Thymus (tissue), 14 donors: ENCODE measurements at places on chromosomes 4 and X.

DNA sequence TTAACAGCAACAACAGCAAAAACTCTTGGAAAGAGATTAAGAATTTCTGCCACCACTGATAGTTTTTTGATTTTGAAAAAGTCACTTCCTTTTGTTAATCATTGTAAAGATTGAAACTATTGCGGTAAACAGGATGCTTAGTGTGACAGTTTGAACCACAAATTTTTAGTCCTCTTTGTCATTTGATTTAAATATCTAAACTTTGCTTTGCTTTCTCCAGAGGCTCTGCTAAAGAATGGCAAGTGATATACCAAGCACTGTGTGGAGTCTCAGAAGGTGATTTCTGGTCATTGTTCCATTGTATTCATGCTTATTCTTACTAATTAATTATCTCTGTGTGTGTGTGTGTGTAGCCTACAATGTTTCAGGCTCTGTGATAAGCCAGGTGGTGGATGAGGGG is 155.6 kb downstream of the BMPR1B start:
- DNase-seq: no peak

DNA sequence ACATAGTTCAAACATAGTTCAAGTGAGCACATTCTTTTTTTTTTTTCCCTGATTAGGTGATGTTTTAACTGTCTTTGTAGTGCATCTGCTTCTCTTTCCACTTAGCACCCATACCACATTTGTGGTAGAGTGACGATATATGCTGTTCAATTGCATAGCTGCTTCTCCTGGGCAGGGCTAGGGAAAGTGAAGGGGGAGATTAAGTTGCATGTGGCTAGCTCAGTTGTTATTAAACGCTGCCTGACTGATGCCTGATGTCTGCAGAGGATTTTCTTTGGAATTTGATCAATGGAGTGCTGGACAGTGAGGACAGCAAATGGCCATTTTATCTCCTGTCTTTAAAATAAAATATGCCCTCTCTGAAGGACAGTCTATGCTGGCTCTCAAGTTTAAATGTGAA is 63.7 kb downstream of the ANK2 start:
- no peak for DNase-seq

DNA sequence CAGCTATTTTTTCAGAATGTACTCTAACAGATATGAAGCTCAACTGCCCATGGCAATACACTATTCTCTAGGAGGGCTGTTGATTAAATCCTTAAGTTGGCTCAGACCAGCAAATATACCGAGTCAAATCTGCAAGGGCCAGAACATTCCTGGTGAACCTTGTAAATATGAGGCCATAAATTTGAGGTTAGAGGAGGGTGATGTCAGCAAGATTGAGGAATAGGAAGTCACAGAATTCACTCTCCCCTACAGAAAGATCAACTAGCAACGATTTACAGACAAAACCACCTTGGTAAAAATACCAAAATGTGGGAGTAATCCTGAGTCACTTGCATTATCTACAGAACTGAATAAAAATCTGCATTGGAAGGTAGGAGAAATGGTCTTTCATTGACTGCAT is 399.3 kb downstream of the GPM6A start:
- DNase-seq: no peak

GRCh38 chr4:89258506-89258905 is 49.1 kb downstream of the GPRIN3 start:
- DNase-seq: no peak

- DNase-seq: no peak
These were observed 39.1 kb upstream of the CDKN2AIP start for GRCh38 chr4:183405303-183405702.

- DNase-seq: no peak
These were observed 191.6 kb upstream of the ANKRD50 start for GRCh38 chr4:124903995-124904722.

GRCh38 chr4:84545093-84545492 is 37.8 kb upstream of the CDS1 start:
- no peak for DNase-seq

- no peak for DNase-seq
These were observed 101.4 kb upstream of the NPY2R start for GRCh38 chr4:155107059-155107458.

GRCh38 chr4:26458157-26458561 is 32.1 kb downstream of the CCKAR start:
- peak; percentile 52 for DNase-seq

- DNase-seq: no peak
These were observed 224.3 kb downstream of the DCLK2 start for GRCh38 chr4:150302553-150302952.

- no peak for DNase-seq
These were observed 405.6 kb downstream of the SPRY1 start for GRCh38 chr4:123802082-123802645.

DNA sequence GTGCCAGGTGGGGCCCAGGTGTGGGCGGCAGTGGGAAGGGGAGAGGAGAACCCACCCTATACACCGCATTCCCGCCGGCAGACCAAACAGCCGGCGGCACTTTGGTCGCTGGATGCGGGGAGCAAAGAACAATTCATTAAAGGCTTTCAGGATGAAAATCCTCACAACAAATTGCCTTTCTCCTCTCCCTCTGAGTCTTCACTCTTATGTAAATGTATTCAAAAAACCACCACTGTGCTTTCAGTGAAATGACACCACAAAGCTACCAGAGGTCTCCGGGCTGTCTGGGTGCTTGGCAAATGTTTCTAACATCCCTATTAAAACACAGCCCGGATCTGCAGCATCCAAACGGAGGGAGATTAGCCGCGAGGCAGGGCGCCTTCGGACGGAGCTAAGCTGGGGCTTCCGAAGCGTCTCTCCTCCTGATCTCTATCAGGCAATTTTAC is 171.8 kb upstream of the TBL1X start:
- no peak for DNase-seq

DNA sequence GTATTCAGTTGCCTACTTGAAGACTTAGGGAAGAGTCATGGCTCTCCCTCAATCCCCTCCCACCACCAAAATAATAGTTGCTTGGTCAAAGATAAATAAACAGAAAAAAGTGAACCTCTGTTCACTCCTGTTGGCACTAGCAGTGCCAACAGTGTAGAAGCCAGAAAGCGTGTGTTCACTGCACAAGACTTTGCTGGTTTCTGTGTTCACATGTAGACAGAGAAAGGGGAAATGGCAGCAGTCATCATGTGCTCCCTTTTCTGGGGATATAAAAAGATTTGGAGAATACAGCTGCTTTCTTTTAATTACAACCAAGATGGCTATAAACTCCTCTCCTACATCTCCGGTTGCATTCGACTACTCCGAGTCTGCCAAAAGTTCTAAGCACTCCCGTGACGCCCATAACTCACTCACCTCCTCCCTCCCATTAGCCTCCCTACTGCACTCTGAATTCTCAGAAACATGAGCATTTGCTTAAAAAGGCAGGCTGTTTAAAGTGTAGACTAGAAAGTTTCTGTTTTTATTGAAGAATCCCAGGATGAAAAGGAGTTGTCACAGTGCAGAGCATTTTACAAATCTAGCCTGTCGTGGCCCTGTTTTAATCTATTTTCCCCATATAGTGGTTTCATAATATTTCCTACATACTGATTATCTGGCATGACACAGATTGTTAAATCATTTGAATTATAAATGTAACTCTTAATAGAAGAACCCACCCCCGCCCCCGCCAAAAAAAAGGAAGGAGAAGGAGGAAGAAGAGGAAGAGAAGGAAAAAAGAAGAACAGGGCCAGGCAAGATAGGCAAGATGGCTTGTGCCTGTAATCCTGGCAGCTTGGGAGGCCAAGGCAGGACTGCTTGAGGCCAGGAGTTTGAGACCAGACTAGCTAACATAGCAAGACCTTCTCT is 16.7 kb downstream of the LGI2 start:
- DNase-seq: no peak

- DNase-seq: no peak
These were observed 144.2 kb downstream of the AASDH start for GRCh38 chr4:56243107-56243506.

DNA sequence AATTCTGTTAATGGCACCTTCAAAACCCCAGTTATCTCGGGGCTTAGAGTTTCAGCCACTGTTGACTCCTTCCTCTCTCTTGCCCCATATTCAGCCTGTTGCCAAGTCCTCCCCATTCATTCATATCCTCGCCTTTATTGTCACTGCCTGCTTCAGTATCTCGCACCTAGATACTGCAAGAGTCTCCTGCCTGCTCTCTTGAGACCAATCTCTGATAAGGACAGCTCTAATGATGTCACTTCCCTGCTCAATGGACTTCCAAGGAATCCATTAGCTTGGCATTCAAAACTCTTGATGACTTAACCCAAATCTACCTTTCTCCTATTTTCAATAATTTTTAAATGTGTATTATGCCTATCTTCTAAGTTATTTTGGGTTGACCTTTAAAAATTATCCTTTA is 1.1 kb upstream of the UBE2A start:
- no peak for DNase-seq

DNA sequence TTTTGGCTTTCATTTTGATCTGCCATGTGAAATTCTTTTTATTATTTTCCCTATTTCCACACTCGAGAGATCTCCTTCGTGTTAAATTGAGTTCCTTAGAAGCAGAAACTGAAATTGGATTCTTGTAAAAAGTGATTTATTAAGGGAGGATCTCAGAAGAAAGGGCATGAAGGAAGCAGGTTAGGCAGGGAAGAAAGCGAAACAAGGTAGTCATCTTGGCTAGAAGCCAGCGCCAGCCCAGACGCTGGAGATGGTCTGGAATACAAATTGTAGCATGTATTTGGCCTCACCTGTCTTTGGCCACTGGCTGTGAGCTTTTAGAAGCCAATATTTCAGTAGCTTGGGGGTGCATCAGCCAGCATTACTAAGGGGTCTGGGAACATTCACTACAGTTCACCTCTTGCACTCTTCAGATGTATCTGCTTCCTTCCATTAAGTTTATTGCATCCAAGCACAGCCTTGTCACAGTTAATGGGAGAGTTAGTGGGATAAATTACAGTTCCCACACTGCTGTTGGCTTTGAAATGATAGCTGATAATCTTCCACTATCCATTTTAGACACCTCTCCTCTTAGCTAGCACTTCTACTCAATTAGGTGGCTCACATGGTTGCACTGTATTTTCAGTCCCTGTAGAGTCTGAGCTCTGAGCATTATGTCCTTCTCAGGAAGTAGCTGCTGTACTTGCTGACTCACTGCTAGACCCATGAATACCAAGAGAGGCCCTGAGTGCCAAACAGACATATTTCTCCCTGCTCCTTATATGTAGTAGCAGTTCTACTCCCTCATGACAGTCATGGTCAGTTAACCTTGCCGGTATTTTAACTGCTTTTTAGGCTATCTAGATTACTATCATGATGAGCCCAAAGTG is 14.6 kb downstream of the GRXCR1 start:
- no peak for DNase-seq

- no peak for DNase-seq
These were observed 130.2 kb downstream of the GASK1B start for GRCh38 chr4:158042591-158043030.

DNA sequence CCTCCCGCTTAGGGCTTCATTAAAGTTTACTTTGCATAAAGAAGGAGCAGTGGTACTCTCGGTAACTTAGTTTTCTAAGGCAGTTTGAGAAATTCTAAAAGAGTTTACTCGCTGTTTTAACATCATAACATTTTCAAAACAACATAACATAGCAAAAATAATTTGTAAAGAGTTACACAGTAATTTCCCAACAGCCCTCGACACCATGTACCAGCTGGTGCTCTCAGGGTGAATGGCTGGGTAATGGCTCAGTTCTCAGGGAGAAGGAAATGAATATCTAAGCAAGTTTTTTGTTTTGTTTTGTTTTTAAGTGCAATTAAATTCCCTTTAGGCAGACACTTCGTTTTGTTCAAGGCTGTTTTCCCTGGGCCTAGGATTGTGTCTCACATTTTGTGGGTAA is 435.3 kb downstream of the C4orf33 start:
- DNase-seq: no peak

- DNase-seq: no peak
These were observed 44.2 kb upstream of the CEP135 start for GRCh38 chr4:55904576-55904975.

DNA sequence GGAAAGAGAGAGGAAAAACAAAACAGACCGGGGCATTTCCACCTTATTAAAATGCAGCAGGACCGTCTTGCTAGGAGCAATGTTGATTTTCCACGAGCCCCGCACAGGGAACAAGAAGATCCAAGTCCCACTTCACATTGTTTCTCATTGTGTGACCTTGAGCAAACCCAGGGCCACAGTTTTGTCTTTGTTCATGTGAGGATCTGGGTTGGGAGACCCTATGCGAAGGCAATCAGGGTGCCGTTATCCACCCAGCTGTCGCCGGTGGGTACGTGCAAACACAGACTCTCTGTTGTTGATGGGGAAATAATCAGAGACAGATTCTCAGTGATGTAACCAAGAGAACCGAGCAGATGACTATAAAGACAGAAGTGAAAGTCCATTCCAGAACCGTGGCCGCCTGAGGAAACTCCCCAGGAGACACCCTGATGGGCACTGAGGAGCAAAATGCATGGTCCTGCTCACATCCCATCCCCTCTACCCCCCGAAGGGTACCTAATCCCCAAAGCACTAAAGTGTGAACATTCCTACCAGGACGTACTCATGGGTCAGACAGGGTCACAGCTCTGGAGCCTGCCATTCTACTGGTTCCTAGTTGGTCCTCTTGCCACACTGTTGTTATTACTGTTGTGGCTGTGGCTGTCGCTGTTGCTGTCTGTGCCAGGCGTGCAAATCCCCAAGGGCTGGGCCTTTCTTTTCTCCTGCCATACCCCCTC is 102.7 kb upstream of the RBPJ start:
- DNase-seq: no peak
